ENCODE measurements at places on chromosomes 2 and 18. TPM values are rescaled to one million over a fixed set of nuclear protein-coding genes. Genes with fewer than 3 reads are reported as not detected.

The PPM1G gene
- 185 TPM for total RNA-seq

DNA sequence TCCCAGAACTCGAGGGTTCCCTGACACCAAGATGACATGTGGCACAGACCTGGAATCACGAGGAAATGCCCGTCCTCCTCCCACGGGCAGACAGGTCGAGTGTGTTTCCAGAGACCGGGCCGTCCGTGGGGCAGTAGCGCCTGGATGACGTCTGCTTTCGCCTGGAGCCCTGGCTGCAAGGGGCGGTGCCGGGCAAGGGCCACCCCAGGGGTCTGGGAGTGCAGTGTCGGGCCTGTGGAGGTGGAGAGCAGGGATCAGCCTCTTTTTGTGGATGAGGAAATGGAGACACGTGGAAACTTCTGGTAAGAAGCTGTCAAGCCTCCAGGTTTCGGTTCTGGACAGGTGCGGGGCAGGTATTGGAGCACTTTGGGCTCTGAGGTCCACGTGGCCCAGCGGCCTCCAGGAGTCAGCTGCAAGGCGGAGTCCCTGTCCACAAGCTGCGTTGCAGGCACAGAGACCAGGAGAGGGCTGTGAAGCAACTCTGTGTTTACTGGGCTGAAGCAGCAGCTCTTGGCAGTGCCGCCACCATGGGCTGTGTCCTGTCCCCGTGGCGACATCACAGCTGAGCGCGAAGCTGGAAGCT is 25.6 kb downstream of the NFATC1 start:
- no peak for DNase-seq

GRCh38 chr2:109216332-109216731 is 87.3 kb downstream of the SH3RF3 start:
- DNase-seq: no peak

DNA sequence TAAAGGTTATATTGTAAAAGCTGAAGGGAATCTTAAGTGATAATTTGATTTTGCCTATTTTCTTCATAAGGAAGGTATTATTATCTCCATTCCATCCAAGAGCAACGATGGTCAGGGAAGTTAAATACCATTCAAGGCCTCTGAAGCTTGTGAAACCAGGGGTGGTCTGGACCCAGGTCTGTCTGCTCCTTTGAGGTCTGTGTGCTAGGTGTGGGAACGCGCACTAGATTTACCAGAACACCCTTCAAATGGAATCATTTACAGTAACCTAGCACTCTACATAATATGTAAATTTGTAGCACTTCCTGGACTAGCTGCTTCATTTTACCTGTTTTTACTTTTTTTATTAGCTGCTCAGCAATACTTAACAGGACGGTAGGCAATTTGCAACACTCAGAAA is 6.4 kb upstream of the TRIB2 start:
- no peak for DNase-seq

DNA sequence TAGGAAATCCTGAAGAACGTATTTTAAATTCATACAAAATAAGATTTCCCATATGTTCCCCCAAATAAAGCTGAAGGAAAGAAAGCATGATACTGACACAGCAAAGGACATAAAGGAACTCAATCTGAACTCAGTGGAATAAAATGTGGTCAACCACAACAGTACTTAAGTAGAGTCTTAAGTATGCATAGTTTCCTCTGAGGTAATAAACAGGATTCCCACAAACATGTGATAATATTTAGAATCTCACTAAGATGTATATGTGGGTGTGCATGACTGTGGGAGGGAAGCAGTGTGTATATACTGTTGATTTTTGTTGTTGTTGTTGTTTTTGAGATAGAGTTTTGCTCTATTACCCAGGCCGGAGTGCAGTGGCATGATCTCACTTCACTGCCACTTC is 69.3 kb downstream of the NOL10 start:
- DNase-seq: peak; percentile 56

DNA sequence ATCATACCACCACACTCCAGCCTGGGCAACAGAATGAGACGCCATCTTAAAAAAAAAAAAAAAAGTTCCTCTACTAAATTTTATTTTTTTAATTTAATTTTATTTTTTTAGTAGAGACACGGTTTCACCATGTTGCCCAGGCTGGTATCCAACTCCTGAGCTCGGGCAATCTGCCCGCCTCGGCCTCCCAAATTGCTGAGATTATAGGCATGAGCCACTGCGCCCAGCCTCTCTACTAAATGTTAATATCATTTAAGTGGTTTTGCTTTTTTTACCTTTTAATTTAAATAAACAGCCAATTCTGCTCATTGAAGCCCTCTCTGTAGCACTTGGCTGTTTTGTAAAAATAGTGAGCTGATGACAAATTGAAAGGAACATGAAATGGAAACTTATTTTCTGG is 9.2 kb downstream of the RAB17 start:
- DNase-seq: no peak

GRCh38 chr2:206988884-206989283 is 49.6 kb downstream of the CPO start:
- no peak for DNase-seq
